ENCODE measurements at places on chromosomes 7 and 10. TPM values are rescaled to one million over a fixed set of nuclear protein-coding genes. Genes with fewer than 3 reads are reported as not detected.
A peak's percentile ranks its signal among the peaks of the same experiment; 100 is the strongest.

DNA sequence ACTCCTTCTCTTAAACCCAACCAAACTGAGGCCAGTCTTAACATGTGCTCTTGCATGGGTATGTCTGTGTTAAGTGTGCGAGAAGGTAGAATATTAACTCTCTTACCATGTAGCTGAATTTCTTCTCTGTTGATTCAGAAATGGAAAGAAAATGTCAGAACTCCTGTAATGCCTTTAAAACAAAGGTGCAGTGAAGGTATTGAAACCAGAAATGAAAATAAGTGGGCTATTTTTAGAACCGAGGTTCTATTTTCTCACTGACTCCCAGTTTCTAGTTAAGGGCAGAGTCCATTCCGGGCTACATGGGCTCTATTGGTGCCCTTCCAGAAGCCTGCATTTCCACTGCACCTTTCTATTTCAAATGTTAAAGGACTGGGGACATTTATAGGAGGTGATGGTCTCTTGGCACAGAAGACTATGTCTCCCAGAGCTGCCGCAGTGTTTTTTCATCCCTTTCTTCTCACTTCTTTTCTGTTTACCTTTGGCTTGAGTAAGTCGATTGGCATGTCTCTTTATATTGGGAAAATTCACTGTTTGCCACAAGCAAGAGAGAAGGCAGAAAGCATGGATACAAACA lies 174.9 kb downstream of the LRMDA start:
- DNase-seq, result no peak

Gene NOS3
- total RNA-seq, result 1.7 TPM

- no peak for DNase-seq
Observed at GRCh38 chr10:100109670-100110069, 28.0 kb upstream of the CPN1 start.

DNA sequence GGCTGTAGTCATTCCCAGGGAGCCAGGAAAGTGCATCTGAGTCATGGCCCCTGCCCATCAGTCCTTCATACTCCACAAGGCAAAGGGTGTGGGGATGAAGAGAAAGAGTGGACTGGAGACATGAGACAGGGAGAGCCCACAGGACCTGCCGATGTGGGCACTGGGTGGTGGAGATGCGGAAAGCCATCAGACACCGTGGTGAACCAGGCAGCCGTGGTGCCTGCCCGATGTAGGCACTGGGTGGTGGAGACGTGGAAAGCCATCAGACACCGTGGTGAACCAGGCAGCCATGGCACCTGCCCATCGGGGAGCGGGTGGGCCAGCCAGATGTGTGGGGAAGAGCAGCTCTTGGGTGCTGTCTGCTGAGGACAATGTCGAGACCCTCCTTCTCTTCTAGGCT lies 58.6 kb downstream of the AFAP1L2 start:
- DNase-seq, result no peak

DNA sequence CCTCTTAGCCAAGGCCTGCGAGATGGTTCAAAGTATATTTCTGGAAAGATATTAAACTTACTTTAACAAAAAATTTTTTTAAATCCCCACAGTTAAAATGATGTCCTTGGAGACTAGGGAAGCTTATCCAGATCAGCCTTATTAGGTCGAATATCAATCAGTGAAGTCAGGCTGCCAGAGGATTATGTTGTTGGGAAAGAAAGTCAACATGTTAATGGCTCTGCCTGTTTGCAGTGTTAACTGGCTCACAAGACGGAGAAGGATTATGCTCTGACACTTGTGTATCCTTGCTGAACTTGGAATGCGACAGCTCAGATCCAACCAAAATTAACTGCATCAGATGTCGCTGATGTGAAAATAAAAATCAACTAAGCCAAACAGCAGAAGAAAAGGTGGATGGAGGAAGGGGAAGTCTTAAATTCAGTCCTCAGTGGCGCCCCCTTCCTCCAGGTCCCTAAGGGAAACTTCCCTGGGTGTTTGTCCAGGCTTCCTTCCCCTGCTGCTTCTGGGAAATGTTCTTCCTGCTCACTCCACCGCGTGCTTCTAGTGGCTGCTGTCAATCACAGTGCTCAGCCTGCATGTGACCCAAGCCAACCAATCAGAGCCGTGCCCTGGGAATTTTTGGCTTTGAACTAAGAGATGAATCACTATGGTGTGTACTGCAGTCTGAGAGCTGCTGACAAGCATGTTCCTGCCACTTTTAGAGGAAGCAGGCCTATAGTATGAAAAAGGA lies 690.4 kb upstream of the NRP1 start:
- DNase-seq, result no peak

DNA sequence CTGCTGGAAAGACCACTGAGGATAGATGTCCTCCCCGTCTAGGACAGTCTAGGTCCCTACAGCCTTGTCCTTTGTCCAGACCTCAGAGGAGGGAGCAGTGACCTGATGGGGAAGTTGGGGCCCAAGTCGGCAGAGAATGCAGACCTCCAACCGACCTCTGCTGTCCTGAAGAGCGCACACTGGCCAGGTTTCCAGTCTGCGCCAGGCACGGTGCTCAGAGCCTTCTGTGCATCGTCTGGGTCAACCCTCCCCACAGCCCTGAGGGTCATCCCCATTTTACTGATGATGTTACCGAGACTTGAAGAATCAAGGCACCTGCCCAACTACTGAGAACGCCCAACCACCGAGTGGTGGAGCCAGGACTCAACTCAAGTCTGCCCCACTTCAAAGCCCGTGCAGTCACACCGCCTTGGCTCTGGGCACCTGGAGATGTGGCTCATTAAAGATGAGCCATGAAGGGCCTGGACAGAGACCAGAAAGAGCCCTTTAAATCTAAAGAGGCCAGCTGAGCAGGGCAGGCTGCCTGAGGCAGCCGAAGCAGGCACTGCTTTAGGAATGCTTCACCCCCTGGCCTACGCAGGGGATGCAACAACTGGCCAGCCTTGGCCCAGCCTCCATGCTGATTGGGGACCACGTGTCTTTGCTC lies 4.4 kb downstream of the ITPRIP start:
- no peak for DNase-seq

- DNase-seq, result no peak
Observed at GRCh38 chr7:101677797-101678479, 48.8 kb upstream of the MYL10 start.

DNA sequence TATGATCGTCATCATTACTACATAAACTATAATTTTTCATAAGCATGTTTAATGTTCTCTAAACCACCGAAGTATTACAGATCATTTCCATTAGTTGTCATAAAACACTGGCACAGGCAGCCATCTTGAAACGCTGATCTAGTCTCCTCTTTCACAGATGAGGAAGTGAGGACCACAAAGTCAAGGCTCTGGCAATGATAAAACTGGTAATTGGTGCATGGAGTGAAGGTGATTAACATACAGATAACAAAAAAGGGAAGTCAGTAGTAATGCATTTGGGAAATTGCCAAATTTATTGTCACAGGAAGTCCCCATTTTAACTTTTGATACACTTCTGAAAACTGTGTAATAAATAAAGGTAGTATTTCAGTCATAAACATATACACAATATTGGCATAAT lies 49.3 kb downstream of the FBXL13 start:
- no peak for DNase-seq

- no peak for DNase-seq
Observed at GRCh38 chr7:98227939-98228338, 16.7 kb downstream of the BHLHA15 start.

Gene ZNF775
- total RNA-seq, result 5.6 TPM

DNA sequence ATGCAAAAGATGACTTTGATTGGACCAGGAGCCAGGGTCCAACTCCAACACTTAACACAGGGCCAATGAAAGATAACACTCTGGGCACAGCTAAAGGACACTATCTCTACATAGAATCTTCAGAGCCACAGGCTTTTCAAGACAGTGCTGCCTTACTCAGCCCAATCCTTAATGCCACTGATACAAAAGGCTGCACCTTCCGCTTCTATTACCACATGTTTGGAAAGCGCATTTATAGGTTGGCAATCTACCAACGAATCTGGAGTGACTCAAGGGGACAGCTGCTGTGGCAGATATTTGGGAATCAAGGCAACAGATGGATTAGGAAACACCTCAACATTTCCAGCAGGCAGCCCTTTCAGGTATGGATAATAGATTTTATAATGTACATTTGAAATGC lies 160.7 kb downstream of the MALRD1 start:
- no peak for DNase-seq

GRCh38 chr7:55441774-55442522 lies 76.8 kb downstream of the LANCL2 start:
- DNase-seq, result no peak

GRCh38 chr10:17290226-17290625 lies 62.2 kb downstream of the VIM start:
- DNase-seq, result no peak

DNA sequence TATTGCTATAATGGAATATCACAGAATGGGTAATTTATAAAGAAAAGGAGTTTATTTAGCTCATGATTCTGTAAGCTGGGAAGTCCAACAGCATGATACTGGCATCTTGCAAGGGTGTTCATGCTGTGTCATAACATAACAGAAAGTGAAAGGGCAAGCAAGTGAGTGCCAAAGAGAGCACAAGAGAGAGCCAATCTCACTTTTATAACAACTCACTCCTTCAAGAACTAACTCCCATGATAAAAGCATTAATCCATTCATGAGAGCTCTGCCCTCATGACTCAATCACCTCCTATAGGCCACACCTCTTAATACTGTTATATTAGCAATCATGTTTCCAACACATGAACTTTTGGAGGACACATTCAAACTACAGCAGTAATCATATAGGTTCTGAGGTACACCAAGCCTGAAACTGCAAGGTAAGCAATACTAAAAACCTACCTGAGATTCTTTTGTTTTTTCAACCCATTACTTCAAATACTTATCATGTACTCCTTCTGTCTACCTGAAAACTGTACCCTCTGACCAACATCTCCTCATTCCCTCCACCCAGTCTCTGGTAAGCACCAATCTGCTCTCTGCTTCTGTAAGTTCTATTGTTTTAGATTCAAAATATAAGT lies 219.7 kb downstream of the MTERF1 start:
- no peak for DNase-seq

Gene RSPH10B
- not detected for total RNA-seq

DNA sequence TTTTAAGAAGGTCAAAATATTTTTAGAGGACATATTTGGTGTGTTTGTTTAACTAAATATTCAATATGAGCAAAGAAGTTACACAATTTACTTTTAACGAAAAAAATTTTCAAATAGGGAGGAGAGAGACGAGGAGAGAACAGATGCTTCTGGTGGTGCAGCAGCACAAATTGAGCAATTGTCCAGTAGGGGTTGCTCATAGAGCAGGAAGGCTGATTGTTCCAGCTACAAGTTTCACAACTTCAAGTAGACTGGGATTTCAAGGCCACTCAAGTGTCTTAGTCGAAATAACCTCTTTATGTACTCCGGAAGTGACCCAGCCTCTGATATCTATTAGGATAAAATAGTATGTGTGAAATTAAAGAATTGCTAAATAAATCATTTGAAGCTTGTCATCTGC lies 197.9 kb downstream of the HDAC9 start:
- DNase-seq, result no peak

Gene MRPS33
- total RNA-seq, result 52.2 TPM

Gene CLDN4
- total RNA-seq, result not detected

DNA sequence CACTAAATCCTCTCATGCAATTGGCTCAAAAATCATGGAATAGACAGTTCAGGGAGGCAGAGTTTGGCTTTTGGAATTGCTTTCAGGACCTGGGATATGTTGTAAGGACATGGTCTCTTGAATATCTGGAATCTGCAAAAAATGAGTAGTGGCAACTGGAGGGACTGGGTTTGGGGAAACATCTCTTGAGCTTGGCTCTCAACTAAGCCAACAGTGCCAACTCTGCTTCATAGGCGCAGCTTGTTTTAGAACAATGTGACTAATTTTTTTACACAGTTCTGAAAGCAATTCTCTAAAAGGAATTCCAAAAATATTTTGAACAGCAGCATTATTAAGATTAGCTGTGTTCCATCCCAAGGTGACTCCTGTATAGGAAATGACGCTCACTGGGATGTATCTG lies 121.5 kb upstream of the DPP6 start:
- no peak for DNase-seq

Gene PDZD7
- total RNA-seq, result 1.3 TPM

GRCh38 chr10:49488056-49488717 lies 50.7 kb downstream of the ERCC6 start:
- no peak for DNase-seq

Gene ANKRD7
- total RNA-seq, result 0.63 TPM

Gene MSMB
- not detected for total RNA-seq

DNA sequence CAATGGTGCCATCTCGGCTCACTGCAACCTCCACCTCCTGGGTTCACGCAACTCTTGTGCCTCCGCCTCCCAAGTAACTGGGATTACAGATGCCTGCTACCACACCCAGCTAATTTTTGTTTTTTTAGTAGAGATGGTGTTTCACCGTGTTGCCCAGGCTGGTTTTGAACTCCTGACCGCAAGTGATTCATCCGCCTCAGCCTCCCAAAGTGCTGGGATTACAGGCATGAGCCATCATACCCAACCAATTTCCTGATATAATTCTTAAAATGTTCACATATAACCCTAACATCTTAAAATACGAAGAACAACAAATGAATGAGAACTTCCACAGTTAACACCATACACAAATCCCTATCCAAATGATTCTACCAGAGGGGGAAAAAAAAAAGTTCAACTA lies 31.2 kb downstream of the BAIAP2L1 start:
- no peak for DNase-seq

- no peak for DNase-seq
Observed at GRCh38 chr10:112677689-112678088, 230.7 kb downstream of the VTI1A start.

GRCh38 chr7:93715234-93715633 lies 140.7 kb upstream of the CALCR start:
- no peak for DNase-seq

- DNase-seq, result peak; percentile 60
Observed at GRCh38 chr10:11685787-11686218, 56.4 kb upstream of the ECHDC3 start.

- no peak for DNase-seq
Observed at GRCh38 chr7:157464971-157465886, 128.4 kb downstream of the DNAJB6 start.

DNA sequence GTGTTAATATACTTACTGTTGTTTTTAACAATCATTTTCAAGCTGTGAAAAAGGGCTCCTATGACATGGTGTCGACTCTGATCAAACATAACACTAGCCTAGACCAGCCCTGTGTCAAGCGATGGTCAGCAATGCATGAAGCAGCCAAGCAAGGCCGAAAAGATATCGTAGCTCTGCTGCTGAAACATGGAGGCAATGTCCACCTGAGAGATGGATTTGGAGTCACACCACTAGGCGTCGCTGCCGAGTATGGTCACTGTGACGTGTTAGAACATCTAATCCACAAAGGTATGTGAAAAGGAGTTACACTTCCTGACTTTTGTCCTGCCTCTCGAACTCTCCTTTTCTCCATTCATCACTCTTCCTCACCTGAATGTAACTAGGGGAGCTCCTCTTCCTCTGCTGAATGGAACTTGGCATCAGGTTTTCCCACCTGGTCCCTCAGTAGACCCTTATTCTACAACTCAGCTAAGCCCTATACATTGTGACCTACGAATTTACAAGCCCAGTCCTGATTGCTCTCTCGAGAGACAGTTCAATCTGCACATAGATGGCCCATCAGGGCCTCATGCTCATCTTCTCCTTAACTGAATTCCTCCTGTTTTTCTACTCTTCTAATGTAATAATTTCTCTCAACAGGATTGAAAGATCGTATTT lies 23.0 kb downstream of the ASB15 start:
- DNase-seq, result peak; percentile 30

- DNase-seq, result no peak
Observed at GRCh38 chr7:31679574-31680305, 7.3 kb upstream of the PPP1R17 start.

GRCh38 chr7:122914812-122915211 lies 28.6 kb upstream of the CADPS2 start:
- DNase-seq, result no peak

GRCh38 chr10:122422266-122422989 lies 32.0 kb upstream of the ARMS2 start:
- peak; percentile 16 for DNase-seq

Gene SFTPA1
- not detected for total RNA-seq

All from naive thymus-derived CD8-positive, alpha-beta T cell (primary cell).